NCI-H345 (cell line): ENCODE measurements at places on chromosomes 13 and 19.
A peak's percentile ranks its signal among the peaks of the same experiment; 100 is the strongest.

GRCh38 chr13:52158629-52159158 lies 703 bp downstream of the NEK3 start:
- no peak for DNase-seq

DNA sequence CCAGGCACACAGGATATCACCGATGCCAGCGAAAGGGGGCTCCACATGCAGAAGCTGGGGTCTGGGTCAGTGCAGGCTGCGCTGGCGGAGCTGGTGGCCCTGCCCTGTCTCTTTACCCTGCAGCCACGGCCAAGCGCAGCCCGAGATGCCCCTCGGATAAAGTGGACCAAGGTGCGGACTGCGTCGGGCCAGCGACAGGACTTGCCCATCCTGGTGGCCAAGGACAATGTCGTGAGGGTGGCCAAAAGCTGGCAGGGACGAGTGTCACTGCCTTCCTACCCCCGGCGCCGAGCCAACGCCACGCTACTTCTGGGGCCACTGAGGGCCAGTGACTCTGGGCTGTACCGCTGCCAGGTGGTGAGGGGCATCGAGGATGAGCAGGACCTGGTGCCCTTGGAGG lies 7.2 kb downstream of the NCAN start:
- no peak for DNase-seq

GRCh38 chr13:64480672-64481071 lies 2749.5 kb downstream of the PCDH9 start:
- DNase-seq: no peak

- no peak for DNase-seq
These were observed 12.3 kb downstream of the RFXAP start for GRCh38 chr13:36831291-36831690.

DNA sequence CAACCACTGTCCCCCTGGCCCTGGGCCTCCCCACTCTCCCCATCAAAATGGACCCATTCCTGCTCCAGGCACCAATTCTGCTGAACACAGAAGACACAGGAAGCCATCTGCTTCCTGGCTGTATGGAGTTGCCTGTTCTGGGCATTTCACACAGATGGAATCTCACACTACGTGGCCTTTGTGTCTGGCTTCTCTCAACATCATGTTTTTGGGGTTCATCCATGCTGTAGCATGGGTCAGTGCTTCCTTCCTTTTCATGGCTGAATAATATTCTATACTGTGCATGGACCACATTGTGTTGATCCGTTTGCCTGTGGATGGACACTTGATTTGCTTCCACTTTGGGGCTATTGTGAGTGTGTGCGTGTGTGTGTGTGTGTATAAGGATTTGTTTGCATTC lies 15.0 kb upstream of the KLF2 start:
- no peak for DNase-seq

DNA sequence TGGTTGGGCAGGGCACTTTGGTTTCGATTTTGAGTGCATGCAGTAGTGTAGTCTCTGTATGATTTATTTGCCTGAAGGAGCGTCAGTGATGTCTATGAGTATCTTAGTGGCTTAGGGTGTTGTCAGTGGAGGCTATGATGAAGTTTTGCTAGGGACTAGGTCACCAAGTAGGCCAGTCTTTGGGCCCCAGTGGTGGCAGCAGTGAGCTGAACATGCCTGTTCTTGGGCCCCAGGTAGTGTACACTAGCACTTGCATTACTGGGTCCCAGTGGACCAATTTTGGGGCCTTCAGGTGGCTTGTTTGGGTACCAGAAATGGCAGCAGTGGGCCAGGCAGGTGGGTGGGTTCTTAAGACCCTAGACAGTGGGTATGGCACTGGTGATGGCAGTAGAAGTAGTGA lies 598.7 kb upstream of the SPRY2 start:
- DNase-seq: no peak

DNA sequence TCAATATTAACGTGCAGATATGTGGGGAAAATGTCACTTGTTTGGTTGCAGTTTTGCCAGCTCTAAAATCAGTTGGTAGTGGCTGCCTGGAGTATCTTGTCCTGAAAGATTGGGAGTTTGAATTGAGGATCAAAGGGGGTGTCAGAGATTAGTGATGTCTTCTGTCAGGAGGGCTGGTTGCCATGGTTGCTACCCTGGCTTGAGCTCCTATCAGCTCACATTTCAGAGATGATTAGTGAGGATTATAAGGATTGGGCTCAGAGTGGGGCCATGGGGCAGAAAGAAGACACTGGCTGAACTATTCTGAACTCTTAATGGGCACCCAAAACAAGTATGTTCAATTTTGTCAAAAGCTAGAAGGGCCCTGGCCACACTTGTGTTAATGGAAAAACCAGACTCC lies 95.5 kb upstream of the RNF113B start:
- no peak for DNase-seq

- DNase-seq: peak; percentile 24
These were observed 55.2 kb downstream of the VWA8 start for GRCh38 chr13:41905600-41906254.
